ENCODE measurements at places on chromosomes 1 and 21.

GRCh38 chr1:201061049-201061448 lies 37.5 kb upstream of the KIF21B start:
- no peak for DNase-seq

DNA sequence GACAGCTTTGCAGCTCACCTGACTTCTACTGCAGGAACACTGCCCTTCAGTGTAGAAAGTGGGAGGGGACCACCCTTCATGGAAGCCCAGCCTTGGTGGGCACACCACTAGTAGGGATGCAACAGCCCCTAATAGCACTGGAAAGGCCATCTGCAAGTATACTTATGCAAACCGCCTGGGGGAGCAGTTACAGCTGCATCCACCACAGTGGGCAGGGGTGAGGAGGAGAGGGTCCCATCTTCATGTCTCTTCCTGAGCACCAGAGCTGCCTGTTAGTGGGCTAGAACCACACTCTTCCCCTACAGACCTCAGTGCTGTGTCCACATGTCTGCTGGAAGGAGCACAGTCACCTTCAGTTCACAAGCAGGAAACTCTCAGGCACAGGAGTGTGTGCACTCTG lies 66.2 kb upstream of the LHX8 start:
- no peak for DNase-seq

- no peak for DNase-seq
Observed at GRCh38 chr1:247370786-247371732, 39.4 kb upstream of the ZNF496 start.

GRCh38 chr1:32903991-32904785 lies 3.0 kb upstream of the TMEM54 start:
- no peak for DNase-seq

DNA sequence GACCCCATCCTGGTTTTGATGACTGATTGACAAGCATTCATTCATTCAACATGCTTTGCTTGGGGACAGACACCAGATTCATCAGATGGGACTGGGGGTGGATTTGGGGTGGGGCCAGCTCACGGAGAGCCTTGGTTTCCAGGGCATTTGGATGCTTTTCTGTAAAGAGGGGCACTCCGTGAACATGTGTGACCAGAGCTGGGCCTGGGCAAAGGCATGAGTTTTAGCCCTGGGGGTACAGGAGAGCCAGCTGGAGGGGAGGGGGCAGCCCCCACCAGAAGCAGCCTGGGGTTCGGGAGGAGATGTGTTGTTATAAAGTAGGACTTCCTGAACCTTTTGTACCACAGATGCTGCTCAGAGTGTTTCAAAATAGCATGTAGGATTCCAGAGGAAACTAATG lies 99.7 kb downstream of the RIPK4 start:
- no peak for DNase-seq

- DNase-seq, result peak; percentile 50
Observed at GRCh38 chr1:217138173-217138765, 415.0 kb upstream of the ESRRG start.

DNA sequence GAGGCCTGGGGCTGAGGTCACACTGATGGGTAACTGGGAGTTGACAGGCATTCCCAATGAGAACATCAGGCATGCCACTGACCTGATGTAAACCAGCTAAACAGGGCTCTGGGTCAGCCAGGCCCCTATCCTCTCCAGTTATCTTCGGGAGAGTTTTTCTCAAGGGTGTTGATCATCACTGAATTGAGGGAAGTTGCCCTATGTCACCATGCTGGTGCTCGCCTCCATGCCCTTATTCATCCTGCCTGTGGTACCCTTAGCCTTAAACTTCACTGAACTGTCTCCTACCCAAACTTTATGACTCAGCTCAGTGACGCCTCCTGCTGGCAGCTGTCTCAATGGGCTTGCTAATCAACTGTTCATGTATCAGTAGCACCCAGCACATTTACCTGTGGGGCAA lies 80.7 kb upstream of the TNR start:
- DNase-seq, result peak; percentile 50

DNA sequence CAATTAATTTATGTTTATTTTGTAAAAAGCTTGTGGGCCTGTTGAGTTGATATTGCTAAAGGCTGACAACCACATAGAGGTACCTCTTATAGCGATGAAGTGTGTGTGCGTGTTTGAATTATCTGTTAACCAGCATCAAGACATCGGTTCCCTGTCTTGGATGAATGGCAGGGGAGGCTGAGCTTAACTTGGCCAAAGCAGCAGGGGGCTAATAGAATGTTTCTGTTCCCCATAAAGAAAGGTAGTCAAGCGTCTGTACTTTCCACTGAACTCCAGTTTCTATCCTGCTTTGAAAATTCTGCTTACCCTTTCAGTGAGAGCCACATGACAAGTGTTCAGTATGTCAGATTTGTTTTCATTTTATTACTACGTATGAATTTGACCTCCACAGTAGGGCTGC lies 63.0 kb downstream of the ROR1 start:
- DNase-seq, result no peak

DNA sequence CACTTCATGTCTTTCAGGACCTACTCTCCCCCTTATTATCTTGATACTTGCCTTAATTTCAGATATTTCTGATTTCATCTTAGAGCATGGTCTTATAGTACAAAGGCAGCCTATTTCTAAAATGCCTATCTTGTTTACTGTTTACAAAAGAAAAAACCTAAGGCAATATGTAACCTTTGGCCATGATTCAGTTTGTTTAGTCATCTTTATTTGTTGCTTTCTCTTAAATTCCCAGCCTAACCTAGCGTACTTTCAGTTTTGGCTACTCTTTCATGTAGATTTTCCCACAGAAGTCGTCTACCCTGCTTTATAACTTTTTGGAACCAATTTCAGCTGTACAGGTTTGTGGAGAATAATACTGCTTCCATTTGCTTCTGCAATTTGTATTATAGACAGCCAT lies 81.8 kb downstream of the KIF1B start:
- DNase-seq, result no peak

DNA sequence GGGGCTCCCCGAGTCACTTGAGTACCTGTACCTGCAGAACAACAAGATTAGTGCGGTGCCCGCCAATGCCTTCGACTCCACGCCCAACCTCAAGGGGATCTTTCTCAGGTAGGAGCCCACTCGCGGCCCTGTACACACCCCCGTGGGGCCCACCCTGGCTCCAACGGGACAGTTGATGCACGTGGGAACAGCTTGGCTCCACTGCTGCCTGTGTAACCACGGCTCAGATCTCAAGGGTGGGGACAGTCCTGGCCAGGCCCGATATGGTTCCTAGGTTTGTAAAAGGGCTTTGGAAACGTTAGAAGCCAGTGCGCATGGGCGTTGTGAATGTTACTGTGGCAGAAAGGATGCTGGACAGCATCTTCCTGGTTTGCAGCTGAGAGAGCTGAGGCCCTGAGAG lies 18.8 kb downstream of the PODN start:
- no peak for DNase-seq

DNA sequence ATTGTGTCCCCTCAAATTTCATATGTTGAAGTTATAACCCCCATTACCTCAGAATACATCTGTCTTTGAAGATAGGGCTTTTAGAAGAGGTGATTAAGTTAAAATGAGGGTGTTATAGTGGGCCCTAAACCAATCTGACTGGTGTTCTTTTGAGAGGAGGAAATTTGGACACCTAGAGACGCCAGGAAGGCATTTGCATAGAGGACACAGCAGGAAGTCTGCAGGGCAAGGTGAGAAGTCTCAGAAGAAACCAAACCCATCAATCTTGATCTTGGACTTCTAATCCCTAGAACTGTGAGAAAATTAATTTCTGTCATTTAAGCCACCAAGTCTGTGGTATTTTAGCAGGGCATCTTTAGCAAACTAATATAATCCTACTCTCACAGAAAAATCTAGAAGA lies 13.0 kb downstream of the GOLPH3L start:
- no peak for DNase-seq

- no peak for DNase-seq
Observed at GRCh38 chr1:161763522-161764098, 2.5 kb upstream of the ATF6 start.

DNA sequence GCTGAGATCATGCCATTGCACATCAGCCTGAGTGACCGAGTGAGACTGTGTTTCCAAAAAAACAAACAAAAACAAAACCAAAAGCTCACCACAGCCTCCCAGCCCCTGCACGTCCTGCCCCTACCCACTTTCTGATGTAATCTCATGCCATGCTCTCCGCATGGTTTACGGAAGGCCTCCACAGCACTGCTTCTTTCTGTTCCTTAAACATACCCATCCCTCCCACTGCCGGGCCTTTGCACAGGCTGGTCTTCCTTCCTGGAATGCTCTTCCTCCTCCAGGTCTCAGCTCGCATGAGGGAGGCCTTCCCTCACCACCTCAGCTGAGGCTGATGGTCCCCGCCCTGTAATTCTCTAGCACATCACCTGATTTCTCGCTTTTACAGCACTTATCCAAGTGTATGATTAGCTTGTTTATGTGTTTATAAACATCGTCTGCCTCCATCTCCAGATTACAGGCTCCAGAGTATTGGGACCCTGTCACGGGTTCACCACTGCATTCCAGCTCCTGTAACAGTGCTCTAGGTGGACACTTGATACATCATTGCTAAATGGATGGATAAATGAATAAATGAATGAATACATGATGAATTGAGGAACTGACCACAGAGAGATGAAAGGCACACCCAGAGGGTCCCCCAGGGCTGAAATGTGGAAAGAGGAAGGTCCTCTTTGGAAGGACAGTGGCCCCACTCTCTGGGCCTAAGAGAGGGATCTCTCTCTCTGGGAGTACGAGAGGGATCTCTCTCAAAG lies 22.1 kb downstream of the TCEA3 start:
- no peak for DNase-seq

GRCh38 chr1:37040261-37040660 lies 5.9 kb upstream of the GRIK3 start:
- no peak for DNase-seq

- no peak for DNase-seq
Observed at GRCh38 chr1:177021687-177022086, 142.8 kb downstream of the ASTN1 start.

- DNase-seq, result no peak
Observed at GRCh38 chr1:83846138-83846537, 152.8 kb downstream of the TTLL7 start.

- DNase-seq, result no peak
Observed at GRCh38 chr1:150256198-150256553, 1.4 kb upstream of the CA14 start.

DNA sequence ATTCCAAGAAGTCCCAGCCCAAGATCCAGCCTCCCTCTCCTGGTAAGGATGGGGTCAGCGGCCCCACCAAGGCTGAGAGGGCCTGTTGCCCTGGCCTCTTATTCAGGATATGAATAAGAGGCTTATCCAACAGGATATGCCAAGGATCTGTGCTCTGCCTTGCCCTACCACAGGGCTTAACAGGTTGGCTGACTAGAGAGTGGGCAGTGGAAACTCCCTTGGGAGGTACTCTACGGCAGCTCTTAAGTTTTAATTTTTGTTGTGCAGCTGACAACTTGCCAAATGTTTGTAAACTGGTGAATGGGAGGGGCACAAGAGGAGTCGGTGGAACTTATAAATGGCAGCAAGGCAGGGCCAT lies 16.5 kb upstream of the PIGV start:
- DNase-seq, result no peak

- no peak for DNase-seq
Observed at GRCh38 chr1:42817440-42817767, 207 bp upstream of the SVBP start.

All from H1 (cell line).